ENCODE measurements at places on chromosomes 4 and X.

GRCh38 chr4:167176723-167177367, 57.4 kb downstream of the SPOCK3 start:
- peak; percentile 59 for DNase-seq

- no peak for DNase-seq
These were observed 487.0 kb downstream of the PDHA2 start for GRCh38 chr4:96326846-96327245.

- DNase-seq: no peak
These were observed 4.4 kb downstream of the GABRE start for GRCh38 chrX:151970027-151970426.

- no peak for DNase-seq
These were observed 11.6 kb upstream of the H2AZ1 start for GRCh38 chr4:99961711-99962110.

- no peak for DNase-seq
These were observed 80.6 kb downstream of the PBDC1 start for GRCh38 chrX:76253432-76253831.

All from NCI-H2081 treated with DMSO at 0.1 percent for 48 hours (cell line).